Activated CD4-positive, alpha-beta memory T cell treated with anti-CD3 and anti-CD28 coated beads, Interleukin-2, amount 10 ng/mL, durations not matched to agents 7 days and 5 days (primary cell): ENCODE measurements at places on chromosomes 12 and 14.

DNA sequence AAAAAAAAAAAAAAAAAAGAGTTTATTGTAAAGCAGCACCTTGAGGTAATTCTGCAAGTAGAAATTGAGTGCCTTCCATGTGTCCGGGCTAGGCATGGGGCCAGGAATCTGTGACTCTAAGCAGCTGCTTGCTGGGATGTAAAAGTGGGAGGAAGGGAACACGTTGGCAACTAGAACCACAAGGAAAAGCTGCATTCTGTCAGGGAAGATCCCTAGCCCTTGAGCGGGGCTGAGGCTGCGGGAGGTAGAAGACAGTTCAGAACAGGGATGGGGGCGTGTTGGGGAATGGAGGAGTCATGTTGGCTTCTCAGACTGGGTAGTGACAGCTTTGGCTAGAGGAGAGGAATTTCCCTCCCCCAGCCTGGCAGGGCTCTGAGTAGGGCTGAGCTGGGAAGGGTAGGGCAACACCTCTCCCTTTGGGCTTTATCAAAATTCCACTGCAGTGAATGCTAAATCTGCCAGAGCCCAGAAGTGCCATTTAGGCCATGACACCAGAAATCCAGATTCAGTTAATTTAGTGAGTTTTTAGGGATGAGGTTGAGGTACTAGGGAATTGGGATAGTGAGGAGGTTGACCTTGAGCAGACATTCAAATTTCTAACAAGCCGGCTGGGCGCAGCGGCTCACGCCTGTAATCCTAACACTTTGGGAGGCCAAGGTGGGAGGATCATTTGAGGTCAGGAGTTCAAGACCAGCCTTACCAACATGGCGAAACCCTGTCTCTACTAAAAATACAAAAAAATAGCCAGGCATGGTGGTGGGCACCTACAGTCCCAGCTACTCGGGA, 3.4 kb upstream of the TRAFD1 start:
- no peak for DNase-seq

GRCh38 chr14:94514351-94514750, 5.1 kb upstream of the SERPINA12 start:
- no peak for DNase-seq

GRCh38 chr12:102215992-102216691, 18.5 kb upstream of the PMCH start:
- DNase-seq, result no peak

DNA sequence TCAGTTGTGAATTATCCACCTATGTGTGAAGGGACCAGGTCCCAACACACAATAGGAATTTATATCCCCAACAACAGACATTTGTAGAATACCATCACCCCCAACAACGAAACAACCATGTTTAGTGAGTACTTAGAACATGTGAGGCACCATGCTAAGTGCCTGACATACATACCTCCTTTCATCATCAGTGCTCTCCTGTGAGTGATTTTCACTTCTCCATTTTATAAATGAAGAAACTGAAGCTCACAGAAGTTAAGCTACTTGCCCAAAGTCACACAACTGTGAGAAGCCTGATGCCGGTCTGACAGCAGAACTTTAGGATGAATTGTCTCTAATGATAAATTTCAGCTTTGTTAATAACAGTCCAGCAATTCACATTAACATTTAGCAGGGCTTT, 35.4 kb downstream of the SPTB start:
- DNase-seq, result no peak

DNA sequence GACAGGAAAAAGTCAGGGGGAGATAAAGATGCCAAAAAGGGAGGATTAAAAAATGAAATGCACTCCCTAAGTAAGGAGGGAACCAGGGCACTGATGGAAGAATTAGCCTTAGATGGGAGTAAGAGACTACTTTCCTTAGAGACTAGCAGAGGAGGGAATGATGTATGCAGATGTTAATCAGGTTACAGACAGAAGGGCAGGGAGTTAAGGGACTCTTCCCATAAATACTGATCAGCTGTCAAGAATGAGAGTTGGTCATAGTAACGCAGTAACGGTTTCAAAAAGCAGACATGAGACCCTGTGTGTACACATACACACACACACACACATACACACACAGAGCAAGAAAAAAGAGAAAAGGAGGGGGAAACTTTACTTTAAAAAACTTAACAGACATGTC, 93.4 kb downstream of the PHLDA1 start:
- DNase-seq, result no peak

GRCh38 chr12:120215766-120216735, 15.1 kb upstream of the RPLP0 start:
- no peak for DNase-seq

- DNase-seq, result no peak
Measured at GRCh38 chr12:73625226-73625625, 912.4 kb upstream of the ATXN7L3B start.

DNA sequence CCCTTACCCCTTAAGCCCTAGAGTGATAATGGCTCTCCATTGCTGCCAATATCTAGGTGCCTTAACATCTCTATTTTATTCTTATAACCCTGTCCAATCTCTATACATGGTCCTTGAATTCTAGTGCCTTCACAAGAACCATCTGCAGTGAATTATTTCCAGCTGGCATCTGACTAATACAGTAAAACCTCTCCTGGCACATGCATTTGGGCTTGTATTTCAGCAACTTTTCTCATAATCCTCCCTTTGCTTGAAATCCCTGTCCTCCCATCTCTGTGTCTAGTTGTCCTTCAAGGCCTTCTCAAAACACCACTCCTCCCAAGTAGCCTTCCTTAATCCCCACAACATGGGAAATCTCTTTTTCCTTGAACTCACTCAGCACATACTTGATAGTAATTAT, 14.2 kb upstream of the HMGA2 start:
- DNase-seq, result no peak

GRCh38 chr14:95516554-95517181, at the start of gene SYNE3:
TSS of gene SYNE3 (minus strand) at chr14:95516650. CDS start at chr14:95475821, 40,829 bp downstream.
- DNase-seq, result peak; percentile 71

GRCh38 chr12:127678945-127679344, 588.0 kb upstream of the TMEM132C start:
- no peak for DNase-seq

GRCh38 chr14:50947446-50947845, 3.2 kb upstream of the PYGL start:
- no peak for DNase-seq

- DNase-seq, result no peak
Measured at GRCh38 chr14:47442211-47442610, 233.2 kb downstream of the MDGA2 start.

DNA sequence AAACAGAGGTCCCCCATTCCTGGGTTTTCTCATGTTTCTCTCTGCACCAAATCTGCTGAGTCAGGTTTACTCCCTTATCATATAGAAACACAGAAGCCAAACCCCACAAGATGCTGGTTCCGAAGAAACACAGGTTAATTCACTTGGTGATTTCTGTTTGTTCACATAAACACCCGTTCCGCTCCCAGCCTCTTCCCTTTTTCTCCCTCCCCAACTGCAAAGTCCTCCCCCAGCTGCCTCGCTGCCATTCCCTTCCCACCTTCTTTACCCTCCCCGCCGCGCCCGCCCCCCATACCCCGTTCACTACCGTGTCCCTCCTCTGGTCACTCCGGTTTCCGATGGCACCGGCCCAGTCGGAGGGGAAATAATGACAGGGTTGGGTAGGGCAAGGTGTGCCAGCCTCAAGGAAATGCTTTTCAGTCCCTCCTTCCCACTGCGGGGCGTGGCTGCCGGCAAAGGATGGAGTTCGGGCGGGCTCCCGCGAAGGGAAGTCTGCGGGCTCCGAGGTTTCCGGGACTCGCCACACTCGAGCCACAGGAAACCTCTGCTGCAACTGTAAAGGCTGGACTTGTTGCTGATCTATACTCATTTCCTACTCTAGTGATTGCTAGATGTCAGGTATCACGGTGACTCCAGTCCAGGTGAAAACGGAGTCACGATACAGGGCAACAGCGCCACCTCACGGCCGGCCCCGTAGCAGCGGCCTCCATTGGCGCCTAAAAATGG, at the start of gene STYK1:
TSS of gene STYK1 (minus strand) at position 394 of the 726 bp plus-strand sequence. CDS start 39,434 bp downstream, outside the sequence.
- peak; percentile 82 for DNase-seq

DNA sequence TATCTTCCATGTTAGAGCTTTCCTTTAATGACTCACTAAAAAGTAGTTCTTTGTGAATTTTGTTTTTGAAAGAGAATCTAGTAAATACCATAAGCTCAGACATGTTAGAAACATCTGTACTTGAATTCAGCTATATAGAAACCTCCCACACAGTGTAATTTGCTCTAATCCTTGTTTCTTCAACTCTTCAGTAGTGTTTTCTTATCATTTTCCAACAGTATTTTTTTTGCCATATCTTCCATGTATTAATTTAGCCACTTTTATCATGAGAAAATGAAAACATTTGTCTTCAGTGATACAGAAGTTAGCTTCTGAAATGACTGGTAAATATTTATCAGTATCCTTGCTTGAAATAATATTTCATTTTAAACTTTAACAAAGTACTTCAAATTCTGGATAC, 73.6 kb downstream of the ARID2 start:
- no peak for DNase-seq

GRCh38 chr12:63764481-63764880, 15.2 kb upstream of the RXYLT1 start:
- no peak for DNase-seq

GRCh38 chr12:85183855-85184254, 96.2 kb upstream of the ALX1 start:
- no peak for DNase-seq

DNA sequence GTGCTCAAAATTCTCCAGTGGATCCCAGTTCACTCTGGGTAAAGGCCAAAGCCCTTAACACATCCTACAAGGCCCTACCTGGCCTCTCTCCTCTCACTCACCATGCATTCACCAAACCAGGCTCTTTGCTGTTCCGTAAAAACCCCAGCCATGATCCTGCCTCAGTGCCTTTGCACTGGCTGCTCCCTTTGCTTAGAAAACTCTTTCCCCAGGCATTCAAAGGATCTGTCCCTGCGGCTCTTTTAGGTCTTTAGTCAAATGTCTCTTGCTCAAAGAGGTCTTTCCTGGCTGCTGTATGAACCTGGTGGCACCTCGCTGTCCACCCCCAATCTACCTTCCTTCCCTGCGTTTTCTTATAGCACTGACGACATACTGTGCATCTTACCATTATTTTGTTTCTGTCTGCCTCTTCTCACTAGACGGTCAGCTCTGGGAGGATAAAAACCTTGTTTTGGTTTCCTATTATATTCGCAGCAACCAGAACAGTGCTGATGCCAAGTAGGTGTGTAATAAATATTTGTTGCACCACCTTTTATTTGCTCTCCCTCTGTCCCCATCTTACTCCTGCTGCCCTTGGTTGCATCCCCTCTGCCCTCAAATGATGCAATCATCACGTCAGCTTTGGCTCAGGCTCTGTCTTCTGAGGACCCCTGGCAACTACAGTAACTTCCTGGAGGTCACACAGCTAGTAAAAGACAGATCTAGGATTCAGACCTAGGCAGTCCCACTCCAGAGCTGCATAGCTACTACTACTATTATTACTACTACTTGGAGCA, 23.8 kb upstream of the DICER1 start:
- DNase-seq, result no peak

GRCh38 chr14:47833011-47833410, 157.6 kb upstream of the MDGA2 start:
- DNase-seq, result no peak
